ENCODE measurements at places on chromosomes 13 and 19.

DNA sequence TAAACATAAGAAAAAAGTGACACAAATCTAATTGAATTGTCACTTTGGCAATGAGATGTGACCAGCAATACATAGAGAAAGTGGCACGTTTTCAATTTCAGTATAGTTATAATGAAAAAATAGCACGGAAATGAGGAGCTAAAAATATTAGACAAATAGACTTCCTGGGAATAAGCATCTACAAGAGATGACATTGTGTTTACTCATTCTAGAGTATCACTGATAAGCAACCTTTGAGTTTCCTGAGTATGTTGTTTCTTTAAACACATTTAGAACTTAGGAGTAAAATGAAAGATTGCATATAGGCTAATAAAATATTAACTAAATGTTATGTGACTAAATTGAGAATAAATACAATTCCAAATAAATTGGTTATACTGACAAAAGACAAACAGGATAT lies 207.1 kb upstream of the SLITRK6 start:
- DNase-seq: no peak

GRCh38 chr13:77338961-77339401 lies 12.1 kb upstream of the MYCBP2 start:
- peak; percentile 30 for DNase-seq

DNA sequence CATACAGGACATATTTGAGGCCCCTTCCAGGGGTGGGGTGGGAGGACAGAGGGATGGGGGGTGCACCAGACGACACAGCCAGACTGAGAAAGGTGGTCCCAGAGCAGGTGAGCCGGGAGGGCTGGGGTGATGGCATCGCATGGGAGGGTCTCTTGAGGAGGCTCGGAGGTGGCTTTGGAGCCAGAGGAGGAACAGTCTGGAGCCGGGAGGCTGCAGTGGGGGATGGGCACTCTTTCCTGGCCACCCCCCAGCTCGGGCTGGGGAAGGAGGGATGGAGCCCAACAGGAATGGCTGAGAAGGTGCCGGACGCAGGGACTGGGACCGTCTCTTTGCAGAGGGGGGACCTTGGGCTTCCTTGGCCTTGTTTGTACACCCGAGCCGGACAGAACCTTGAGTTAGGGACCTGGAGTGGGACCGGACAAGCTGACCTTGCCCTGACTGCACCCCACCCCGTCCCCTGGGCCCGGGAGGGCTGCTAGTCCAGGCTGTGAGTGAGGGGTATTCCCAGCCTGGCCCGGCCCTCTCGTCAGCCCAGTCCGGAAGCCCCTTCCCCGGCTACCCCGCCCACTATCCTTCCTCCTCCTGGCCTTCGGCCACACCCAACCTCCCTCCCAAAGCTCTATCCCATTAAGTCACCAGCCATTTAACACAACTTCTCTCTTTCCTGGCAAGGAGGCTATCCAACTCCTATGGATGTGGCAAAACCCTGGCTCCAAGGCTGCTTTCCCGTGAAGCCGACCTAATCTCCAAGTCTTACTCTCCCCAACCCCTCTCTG lies 816 bp upstream of the TBXA2R start:
- no peak for DNase-seq

DNA sequence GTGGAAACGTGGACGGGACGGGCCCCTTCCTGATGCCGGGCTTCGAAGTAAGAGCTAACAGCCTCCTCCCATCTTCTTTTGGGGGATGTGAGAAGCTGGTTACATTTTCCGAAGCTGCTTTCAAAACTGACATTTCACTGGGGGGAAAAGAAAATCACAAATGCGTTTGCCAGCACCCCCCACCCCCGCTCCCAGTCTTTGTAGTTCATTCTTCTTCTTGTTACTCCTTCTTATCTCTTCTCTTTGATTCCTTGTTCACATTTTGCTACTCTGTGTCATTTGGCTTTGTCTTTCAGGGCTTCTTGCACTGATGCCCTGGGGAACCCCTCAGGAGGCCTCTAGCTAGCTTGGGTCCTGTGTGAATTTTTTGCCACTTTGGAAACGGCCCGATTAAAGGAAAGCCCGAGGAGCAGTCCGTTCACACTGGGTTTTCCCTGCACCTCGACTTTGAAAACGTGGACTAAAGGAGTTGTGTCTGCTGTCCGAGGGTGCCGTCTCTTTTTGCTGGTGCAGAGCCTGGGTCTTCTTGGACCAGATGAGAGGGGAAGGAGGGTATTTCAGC lies 1.3 kb downstream of the CARM1 start:
- no peak for DNase-seq
